Mesothelial cell of epicardium (in vitro differentiated cells): ENCODE measurements at places on chromosomes 1 and 21. TPM values are rescaled to one million over a fixed set of nuclear protein-coding genes. Genes with fewer than 3 reads are reported as not detected.

The TDRKH gene
- total RNA-seq = 8.2 to 9.9 TPM (median 8.4 TPM) in 3 replicates

The UAP1 gene
- 29.4 to 31.0 TPM (median 30.4 TPM) in 3 replicates for total RNA-seq

The CCDC17 gene
- total RNA-seq = 4.5 to 5.6 TPM (median 5.6 TPM) in 3 replicates

The SZT2 gene
- total RNA-seq = 80.1 to 97.4 TPM (median 83.7 TPM) in 3 replicates

The RXFP4 gene
- not detected in 3 replicates for total RNA-seq

The TBX19 gene
- 2.4 to 2.9 TPM (median 2.6 TPM) in 3 replicates for total RNA-seq

The MYBPH gene
- total RNA-seq = not detected in 3 replicates

The BRINP3 gene
- 0.09 to 0.25 TPM (median 0.22 TPM) in 3 replicates for total RNA-seq

The CLDN17 gene
- total RNA-seq = not detected in 3 replicates
